Cardiac fibroblast (primary cell): ENCODE measurements at places on chromosomes 11 and 22.

DNA sequence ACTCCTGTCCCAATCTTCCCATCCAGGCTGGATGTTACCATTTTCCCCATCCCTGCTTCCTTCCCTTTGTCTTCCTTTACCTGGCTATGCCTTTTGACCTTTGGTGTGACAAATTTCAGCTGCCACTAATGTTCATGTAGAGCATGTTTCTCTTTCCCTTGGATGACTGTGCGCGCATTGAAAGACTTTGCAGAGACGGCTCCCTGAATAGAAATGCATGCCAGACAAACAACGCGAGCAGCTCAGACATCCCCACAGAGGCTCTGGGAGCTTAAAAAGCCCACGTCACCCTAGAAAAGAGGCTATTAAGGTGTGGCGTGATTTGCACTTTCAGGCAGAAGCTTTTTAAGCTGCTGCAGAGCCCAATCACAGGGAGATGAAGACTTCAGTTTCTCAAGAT is 202.0 kb downstream of the NTM start:
- no peak for DNase-seq

- DNase-seq, result no peak
These were observed 279.0 kb downstream of the TBC1D22A start for GRCh38 chr22:47041271-47042115.

- no peak for DNase-seq
These were observed 723 bp downstream of the CACNG2 start for GRCh38 chr22:36702842-36703215.

DNA sequence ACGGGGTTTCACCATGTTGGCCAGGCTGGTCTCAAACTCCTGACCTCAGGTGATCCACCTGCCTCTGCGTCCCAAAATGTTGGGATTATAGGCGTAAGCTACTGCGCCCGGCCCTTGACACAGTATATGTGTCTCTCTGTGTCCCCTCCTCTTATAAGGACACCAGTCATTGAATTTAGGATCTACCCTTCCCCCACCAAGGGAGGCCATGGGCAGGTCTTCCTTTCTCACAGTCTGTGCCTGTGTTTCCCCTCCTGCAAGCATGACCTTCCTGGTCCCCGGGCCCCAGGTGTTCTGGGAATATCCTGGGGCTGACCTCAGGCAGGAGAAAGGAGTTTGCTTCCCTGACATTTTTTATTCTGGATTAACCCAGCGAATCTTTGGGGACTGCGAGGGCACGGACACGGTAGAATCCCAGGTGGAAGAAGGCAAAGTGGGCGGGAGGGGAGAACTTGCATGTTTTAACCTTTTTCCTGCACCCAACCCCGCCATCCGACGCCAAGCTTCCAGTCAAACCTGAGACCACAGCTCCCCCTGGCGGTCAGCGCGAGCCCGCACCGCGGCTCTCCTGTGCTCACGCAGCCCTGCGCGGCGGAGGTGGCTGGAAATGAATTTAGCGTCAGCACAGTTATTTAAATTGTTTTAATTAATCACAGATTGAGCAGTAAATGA is 42.1 kb upstream of the ISX start:
- peak; percentile 43 for DNase-seq

DNA sequence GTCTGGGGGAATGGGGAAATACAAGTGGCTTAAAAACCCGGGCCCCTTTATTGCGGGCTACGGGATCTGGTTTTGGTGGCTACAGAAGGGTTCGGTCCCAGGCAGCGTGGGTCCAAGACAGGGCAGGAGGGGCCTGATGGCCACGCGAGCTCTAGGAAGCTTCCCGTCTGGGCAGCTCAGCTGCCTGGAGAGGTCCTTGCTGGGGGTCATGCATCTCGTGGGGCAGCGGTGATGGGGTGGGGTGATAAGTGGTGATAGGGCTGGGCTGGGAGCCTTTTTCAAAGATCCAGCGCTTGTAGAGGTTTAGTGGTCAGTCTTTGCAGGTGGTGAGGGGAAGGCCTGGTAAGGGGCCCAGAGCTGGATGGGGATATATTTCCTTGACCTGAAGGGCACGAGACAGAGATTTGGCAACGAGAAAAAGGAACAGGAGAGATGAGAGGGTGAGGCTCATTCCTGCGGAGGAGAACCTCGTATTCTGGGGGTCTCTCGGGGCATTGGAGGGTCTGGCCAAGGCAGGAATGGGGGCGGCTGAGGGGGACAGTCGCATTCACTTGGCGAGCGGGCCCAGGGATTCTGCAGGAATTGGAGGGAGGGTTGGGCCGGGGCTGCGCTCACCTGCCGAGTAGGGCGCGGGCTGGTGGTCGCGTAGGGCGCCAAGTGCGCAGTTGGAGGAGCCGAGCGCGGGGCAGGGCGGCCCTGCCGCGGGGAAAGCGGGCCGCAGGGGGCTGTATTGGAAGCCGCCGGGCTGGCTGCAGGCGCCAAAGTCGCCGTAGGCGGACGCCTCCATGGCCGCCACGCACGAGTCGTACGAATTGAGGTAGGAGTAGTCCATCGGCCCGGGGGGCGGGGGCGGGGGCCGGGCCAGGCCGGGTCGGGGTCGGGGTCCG is 560 bp downstream of the PHOX2A start:
- no peak for DNase-seq

DNA sequence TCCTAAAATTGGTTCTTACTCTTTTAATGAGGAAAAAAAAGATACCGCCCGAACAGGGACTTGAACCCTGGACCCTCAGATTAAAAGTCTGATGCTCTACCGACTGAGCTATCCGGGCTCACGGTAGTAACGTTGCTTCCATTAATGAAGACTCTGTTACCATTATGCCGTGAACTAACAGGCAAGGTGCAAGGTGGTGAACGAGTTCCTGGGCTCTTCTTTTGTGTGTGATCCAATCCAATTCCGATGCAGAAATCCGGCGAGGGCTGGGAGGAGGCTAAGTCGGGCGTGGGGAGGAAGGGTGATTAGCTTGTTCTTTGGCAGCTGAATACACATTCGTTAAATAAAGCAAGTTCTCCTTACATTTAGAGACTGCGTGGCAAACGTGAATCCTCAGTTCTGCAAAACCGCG is 49.0 kb downstream of the OR4D9 start:
- peak; percentile 90 for DNase-seq

- no peak for DNase-seq
These were observed 12.0 kb downstream of the GUCY1A2 start for GRCh38 chr11:107006076-107006833.

DNA sequence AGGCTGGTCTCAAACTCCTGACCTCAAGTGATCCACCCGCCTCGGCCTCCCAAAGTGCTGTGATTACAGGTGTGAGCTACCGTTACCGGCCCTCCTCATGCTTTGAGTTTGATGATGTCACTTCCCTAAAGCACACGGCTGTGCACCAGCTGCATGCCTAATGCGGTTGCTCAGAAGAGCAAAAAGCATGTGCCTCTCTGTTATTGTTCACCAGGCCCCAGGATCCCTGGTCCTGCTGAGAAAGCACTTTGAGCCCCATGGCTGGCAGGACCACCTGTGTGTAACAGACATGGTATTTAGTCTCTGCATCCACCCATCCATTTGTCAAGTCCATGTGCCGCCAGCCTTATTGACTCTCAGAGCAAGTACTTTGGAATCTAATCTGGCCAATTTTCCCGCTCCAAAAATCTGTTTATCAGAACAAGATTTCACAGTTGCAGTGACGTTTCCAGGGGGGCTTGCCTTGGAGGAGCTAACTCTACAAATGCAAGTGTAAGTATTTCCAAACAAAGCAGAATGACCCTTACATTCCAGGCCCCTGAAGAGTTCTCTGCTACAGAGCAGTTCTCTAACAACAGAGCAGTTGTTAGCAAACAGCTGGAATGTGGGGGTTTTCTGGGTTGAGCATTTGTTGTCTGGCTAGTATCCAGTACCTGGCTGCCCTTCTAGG is 89.4 kb downstream of the LDLRAD3 start:
- DNase-seq, result no peak

- no peak for DNase-seq
These were observed 7.9 kb downstream of the GRAP2 start for GRCh38 chr22:39908737-39909136.

GRCh38 chr22:37640591-37641560 is 1.4 kb downstream of the SH3BP1 start:
- DNase-seq, result no peak

DNA sequence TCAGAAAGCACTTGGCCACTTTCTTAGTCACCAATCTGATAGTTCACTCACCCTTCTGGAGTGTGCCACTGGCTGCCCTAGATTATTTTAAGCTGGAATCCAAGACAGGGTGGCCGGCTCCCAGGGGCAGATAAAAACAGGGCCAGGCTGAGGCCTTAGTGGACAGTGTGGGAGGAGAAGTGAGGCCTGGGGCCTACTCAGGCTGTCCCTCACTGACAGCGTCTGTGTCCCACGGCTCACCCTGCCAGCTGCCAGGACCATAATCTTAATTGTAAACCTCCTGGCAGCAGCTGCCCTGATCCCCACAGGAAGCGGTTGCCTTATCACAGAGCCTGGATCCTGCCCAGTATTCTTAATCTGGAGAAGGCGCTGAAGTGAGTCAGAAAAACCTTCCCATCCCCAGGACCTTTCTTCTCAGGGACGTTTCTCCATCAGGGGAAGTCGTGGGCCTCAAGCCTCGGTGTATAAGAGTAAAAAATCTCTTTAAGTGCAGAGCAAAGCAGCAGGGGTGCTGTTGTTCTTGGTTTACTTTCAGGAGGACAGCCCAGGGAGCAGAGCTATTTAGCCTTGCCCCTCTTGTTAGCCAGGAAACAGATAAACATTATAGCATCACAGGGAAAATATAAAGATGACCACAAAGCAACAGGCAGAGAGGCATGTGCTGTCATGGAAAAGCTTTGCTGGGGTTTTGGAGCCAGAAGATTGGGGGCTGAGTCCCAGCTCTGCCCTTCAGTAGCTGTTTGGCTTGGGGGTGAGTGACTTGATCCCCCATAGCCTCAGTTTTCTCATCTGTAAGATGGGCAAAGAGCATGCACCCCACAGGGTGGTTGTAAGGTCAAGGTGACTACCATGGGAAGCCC is 39.6 kb downstream of the TSPAN18 start:
- DNase-seq, result peak; percentile 64

DNA sequence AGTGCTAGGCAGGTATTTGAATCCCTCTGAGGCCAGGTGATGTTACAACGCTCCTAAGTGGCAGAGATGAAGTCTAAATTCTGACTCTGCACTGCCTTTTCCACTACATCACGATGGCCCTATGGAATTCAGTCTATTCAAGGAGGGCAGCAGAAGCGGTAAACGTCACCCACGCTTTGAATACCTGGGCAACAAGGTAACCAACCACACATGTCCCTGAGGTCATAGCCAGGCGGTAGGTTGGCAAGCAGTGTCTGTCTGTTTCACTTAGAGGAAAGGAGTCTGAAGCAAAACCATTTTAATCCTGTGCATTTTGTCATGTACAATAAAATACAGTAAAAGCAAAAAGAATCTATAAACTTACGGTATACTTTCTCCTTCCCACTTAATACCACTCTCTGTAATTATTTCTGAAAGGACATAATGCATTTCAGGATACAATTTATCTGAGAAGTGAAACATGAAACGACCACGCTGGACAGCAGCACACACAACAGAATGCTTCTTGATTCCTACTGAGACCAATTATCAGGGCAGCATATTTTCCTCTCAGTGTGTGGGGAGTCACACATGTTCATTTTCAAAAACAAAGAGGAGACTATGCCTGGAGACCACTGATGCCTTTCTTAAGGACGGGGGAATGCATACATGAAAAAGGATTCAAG is 51.3 kb downstream of the PRDM10 start:
- no peak for DNase-seq

DNA sequence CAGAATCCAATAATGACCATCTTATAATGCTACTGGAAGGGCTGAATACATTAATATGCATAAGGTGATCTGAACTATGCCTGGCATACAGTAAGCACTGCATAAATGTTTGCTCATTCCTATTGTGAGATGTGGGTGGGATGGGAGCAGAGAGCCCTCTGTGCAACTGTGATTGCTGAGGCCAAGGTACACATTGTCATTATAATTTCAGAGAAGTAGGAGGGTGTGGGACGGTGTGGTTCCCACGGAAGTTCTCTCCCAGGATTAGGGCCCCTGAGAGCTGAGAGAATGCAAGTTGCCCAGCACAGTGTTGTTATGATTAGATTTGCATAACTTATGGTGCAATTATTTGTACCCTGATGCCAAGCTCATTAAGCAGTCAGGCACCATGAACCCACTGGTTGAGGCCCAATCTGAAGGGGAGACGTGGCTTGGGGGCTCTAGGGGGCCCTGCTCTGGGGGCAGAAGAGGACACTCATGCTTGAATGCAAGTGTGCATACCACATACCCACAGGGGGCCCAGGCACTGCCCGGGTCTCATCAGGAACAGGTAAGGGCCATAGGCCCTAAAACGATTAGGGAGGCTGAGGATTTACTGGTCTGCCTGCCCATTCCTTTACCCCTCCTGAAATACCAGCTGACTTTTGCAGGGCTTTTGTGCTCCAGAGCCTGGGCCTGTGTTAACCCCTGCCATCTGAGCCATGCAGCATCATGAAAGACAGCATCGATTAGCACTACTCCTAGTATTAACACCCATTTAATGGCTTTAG is 72.8 kb downstream of the THAP12 start:
- no peak for DNase-seq

DNA sequence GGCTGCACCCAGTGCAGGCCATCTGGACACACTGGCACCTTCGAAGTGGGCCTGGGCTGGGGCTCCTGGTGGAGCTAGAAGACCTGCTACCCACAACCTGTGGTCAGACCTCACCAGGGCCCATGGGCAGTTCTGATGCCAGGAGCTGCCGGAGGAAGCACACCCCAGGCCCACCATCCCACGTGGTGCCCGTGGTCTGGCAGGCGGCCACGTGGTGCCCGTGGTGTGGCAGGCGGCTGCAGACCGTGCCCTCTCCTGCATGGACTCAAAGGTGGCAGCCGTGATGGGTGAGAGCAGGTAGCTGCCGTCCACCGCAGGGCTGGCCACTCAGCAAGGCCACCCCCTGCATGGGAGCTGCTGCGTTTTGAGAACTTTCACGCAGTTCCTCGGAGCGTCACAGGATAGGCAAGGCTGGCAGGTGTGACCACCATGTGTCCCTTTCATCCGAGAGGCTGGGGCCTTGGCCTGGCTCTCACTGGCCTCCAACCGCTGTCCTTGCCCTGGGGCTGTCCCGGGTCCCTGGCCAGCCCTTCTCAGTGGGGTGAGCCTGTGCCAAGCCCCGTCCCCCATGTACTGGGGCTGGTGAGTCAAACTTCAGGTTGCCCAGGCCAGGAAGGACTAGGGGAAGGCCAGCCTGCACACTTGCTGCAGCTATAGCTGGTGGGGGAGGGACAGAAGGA is 3.9 kb upstream of the IL17REL start:
- DNase-seq, result no peak

DNA sequence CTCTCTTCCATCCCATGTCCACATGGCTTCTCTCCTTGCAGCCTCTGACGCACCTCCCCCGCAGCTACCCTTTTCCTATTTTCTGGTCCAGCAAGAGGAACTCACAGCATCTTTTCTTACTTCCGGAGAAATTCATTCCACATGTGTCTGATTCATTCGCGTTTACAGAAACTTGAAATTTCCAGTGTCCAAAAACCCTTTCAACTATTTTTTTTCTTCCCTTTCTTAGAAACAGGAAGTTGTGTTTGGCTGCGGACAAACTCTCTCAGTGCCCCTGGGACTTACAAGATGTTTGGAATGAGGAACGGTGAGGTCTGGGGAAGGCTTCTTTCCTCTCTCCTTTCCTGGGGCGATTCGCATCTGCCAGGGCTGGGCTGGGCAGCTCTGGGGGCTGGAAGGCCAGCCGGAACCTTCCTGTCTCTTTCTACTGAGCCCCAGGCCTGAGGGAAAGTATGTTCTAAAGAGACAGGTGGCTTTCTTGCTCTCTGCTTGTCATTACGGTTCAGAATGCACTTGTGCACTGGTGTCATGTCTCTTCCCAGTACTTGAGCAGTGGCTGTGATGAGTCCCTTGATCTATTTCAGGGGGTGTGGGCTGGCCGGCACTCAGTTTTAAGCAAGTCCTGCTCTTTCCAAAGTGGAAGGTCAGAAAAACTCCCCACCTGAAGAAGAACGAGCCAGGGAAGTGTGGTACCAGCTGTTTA is 27.5 kb downstream of the ADAMTS8 start:
- DNase-seq, result peak; percentile 94

GRCh38 chr11:119089319-119089718 is 4.6 kb downstream of the HMBS start:
- DNase-seq, result no peak
